Activated CD4-positive, alpha-beta T cell treated with anti-CD3 and anti-CD28 coated beads, Interleukin-2, amount 50 U/mL, for 16 hours (primary cell): ENCODE measurements at places on chromosomes 1 and 21.

GRCh38 chr21:36847189-36847588, 119.3 kb downstream of the HLCS start:
- no peak for DNase-seq

GRCh38 chr21:15222707-15223106, 157.9 kb upstream of the NRIP1 start:
- no peak for DNase-seq

GRCh38 chr21:14306126-14306907, 76.6 kb downstream of the HSPA13 start:
- no peak for DNase-seq

DNA sequence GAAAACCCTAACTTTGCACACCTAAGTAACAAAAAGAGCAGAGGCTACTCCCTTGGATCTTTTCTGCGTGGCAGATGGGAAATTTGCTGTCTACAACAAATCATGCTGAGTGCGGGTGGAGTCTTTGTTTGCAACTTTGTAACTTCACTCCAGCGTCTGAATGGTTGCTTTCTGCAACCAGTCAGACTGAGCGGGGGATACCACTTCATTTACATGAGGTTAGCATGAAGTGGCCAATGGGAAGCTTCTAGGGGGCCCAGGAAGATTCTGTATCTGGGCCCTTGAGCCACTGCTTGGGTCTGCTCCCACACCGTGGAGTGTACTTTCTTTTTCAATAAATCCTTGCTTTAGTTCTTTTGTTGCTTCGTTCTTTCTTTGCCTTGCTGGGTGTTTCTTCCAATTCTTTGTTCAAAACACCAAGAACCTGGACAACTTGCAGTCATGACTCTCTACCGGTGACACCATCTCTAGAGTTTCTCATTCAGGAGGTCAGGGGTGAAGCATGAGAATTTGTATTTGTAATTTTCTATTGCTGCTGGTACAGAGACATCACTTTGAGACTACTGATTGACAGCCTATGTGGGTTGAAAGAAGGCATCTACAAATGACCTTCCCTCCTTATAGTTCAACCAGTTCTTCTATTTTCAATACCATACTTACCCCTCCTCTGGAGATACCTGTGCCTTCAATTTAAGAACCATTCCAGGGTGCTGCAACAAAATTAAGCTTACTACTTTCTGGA, 55.8 kb upstream of the RC3H1 start:
- no peak for DNase-seq

DNA sequence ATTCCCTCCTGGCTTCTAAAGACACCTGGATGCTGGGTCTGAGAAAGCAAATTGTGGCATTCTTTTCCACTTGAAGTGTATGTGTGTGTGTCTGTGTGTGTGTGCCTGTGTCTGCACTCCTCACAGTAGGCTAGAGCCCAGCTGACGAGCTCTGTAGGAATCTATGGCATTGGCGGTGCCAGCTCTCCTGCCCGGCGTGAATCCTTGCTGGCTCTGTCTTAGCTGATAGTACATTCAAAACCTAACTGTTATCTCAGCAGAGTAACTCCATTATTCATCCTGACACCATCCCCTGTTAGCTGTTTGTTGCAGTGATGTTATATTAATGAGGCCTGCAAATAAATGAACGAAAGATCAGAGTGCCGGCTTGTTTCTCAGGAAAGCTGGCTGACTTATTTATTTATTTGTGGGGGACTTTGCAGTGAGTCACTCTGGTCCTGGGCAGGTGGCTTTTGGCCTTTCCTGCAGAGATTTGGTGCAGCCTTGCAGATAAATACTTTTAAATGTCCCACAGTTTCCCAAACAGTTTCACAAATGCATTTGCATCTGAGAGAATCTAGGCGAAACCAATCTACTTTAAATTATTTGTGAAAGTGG, 160.6 kb upstream of the CD34 start:
- DNase-seq: no peak

DNA sequence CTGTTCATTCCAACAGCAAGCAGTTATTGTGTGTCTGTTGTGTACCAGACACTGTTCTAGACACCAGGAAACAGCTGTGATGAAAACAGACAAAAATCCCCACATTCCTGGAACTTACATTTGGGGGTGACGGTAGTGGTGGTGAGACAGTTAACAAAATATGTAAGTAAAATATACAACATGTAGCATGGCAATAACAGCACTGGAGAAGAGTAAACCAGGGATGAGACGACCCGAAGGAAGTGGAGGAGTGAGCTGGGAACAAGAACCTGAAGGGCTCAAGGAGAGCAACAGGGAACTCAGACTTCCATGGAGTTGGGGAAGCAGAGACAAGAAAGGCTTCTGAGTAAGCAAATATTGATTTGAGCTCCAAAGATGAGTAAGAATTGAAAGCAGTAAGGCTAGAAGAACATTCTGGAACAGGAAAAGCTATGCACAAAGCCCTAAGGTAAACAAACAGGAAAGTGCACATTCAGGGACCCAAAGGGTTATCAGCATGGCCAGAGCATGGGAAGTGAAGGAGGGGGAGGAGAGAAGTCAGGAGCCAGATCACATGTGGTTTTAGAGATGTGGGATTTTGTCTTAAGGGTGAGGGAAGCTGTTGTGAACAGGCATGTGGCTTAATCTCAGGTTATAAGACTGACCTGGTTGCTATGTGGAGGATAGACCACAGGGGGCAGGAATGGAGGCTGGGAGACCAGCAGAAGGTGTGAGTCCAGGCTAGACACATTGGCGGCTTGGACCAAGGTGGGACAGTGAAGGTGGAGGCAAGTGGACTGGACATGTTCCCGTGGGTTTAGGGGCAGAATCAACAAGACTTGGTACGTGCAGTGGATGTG, 7.3 kb downstream of the CSF1 start:
- DNase-seq: no peak

GRCh38 chr1:21365036-21365435, 74.8 kb upstream of the ECE1 start:
- DNase-seq: no peak

DNA sequence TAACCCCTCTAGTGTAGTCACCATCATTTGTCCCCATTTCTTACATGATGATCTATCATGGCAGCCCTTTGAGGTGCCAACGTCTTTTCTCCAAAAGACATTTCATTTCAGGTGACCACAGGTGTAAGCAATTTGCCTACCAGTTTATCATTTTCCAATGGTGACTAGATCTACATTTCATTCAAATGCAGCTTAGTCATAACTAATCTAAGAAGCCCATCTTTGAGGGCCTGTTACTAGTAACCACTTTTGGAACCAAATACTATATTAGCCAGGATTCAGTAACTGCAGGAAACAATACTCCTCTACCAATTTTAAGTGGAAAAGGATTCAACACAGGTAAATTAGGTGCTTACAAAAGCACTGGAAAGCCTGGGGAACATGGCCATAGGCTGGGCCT, 30.6 kb upstream of the TMEM54 start:
- DNase-seq: no peak

DNA sequence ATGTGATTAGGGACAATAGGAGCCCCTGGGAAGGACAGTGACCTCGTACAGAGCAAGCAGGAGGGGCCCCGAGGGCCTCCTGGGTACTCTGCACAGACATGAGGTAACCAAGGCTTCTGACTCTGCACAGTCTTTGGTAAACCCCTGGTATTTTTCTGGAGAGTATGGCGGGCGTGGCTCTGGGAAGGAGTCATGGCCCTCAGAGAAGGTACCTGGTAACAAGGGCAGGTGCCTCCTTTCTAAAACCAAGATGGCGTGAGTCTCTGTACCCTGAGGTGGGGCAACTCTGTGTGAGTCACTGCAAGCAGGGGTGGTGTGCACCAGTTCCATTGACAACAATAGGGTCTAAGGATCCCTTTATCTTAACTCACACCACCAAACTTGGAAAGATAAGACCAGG, 39.9 kb upstream of the SLC19A1 start:
- DNase-seq: no peak

- no peak for DNase-seq
Observed at GRCh38 chr1:89590341-89591080, 42.4 kb upstream of the LRRC8C start.

DNA sequence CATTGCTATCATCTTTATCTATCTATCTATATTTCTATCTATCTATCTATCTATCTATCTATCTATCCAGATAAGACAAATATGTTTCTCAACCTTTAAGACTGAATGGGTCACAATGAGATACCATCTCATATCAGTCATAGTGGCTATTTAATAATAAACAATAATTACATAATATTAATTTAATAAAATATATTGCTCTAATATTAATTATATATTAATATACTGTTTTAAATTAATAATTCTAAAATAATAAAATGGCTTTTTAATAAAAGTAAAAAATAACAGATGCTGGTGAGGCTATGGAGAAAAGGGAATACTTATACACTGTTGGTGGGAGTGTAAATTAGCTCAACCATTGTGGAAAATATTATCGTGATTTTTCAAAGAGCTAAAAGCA, 13.0 kb upstream of the PLPPR4 start:
- DNase-seq: no peak

DNA sequence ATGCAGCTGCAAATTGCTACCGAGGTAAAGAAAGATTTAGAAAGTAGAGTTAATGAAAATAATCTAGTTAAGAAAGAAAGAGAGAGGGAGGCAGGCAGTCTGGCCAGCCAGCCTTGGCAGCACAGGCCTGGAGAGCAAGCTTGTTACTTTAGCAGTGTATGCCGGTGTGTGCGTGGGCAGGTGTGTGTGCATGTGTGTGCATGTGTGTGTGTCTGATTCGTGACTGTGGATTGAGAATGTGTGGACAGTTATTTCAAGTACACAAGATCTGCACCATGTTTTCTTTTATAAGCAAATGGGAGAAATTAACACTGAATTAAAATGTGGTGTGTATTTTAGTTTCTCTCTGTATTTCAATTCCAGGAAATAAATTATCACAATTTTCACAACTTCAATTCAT, 211.6 kb downstream of the DSCAM start:
- DNase-seq: no peak

DNA sequence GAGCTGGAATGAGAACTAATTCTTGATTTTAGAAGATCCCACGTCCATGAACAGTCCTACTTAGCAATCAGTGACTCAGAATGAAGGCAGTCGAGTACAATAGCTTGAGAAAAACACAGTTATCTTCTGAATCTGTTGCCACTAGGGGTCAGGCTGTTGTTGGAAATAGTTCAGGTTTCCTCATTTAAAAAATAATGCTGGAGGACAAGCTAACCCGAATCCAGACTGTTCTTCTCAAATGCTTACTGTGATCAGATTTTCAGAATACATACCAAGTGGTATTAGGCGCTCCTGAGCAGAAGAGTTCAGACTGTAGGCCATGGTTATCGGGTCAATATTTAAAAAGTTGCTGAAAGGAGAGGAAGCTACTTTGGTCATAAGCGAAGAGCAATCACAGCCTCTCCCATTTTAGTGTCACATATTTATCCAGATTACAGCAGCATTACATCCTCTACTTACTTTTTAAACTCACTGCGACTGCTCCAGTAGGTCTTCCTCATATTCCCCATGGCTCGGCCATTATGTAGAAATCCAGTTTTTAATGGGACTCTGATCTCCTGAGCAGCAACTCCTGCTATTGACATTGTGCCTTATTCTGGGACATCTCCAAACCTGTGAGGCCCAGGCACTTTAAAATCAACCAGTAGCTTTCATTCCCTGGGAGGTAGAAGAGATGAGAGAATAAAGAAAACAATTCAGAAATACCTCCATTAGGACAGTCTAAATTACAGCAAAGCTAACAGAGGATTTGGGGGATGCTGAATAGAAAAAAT, 10.9 kb downstream of the ERRFI1 start:
- peak; percentile 62 for DNase-seq

DNA sequence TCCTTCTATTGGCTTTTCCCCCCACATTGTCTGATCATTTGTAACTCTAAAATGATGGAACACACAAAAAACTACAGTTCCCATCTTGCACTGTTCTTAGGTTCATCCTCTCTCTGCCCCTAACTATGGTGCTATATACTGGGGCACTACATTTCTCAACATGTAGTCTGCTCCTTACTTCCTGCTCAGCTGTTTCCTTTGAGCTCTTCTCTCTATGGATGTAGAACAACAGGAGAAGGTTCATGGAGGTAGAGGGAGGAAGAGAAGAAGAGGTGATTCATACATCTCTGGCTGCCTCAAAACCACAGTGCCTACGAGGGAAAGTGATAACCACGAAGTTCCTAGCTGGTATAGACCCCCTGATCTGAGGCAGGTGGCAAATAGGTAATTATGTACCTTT, 7.0 kb upstream of the C1orf146 start:
- no peak for DNase-seq

DNA sequence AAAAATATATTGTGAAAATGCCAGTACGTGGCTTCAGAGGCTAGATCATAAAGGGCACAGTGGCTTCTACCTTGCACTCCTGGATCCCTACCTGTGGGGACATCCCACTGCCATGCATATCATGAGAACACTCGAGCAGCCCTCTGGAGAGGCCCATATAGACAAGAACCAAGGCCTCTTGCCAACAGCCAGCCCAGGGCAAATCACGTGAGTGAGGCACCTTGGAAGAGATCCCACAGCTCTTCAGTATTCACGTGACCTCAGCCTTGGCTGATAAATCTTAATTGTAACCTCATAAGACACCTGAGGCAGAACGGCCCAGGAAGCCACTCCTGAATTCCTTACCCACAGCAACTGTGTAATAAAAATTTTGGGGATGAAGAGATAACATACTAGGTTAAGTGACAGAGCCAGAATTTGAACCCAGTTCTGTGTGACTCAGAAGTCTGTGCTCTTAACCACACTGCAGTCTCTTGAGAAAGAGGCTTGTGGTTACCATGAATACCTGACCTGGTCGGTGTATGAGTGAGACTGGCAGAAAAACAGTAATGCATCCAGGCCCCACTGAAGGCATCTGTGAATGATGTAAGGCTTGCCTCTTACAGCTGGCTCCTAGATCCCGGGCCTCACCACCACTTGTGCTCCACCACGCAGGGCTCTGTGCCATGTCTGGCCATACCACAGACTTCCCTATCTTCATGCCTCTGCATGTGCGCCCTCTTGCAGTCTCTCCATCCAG, 6.9 kb upstream of the A3GALT2 start:
- peak; percentile 32 for DNase-seq

GRCh38 chr1:116439701-116440100, 66.7 kb downstream of the ATP1A1 start:
- no peak for DNase-seq

- DNase-seq: no peak
Observed at GRCh38 chr1:14842361-14842760, 243.9 kb downstream of the KAZN start.

DNA sequence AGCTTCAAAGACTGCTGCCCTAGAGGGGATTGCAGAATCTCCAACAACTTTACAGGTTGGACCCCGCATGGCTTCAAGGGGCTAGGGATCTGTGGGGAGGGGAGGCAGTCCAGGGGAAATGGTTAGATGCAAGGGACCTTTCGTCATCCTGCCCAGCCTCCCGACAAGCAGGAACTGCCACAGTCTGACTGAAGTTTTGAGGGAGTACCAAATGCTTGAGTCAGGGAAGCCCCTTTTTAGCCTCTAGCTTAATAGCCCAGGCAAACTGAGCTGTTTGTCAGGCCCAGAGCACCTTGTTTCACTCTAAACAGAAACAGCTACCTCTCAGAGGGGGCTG, 1.1 kb downstream of the TOR3A start:
- DNase-seq: peak; percentile 38
